ENCODE measurements at places on chromosomes 16 and 17.

GRCh38 chr17:74524653-74525464 is 6.4 kb downstream of the CD300LB start:
- no peak for DNase-seq

- no peak for DNase-seq
Measured at GRCh38 chr16:558298-559020, 1.7 kb upstream of the PRR35 start.

DNA sequence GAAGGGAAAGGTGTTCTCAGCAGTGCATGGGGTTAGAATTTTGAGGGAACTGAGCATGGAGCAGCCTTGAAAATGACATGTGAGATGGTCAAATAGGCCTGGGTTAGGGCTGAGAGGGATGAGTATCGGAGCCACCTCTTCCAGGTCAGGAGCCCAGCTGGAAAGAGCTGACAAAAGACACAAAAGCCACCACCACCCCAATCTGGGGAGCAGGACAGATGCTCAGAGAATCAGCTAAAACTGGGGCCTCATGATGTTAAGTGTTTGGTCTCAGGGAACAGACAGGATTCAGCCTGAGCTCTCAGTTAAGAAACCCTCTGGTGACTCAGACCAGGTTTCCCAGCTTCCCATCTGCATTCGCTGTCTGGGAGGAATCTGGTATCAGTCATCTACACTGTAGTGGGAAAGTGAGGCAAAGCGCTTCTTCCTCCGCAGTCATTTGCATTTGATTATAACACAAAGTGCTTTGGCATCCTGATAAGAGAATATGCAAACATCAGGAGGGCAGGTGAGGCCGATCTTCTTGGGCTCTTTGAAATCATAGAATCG is 2.6 kb downstream of the WNT9B start:
- DNase-seq, result no peak

- DNase-seq, result no peak
Measured at GRCh38 chr17:67229109-67229955, 15.7 kb downstream of the HELZ start.

DNA sequence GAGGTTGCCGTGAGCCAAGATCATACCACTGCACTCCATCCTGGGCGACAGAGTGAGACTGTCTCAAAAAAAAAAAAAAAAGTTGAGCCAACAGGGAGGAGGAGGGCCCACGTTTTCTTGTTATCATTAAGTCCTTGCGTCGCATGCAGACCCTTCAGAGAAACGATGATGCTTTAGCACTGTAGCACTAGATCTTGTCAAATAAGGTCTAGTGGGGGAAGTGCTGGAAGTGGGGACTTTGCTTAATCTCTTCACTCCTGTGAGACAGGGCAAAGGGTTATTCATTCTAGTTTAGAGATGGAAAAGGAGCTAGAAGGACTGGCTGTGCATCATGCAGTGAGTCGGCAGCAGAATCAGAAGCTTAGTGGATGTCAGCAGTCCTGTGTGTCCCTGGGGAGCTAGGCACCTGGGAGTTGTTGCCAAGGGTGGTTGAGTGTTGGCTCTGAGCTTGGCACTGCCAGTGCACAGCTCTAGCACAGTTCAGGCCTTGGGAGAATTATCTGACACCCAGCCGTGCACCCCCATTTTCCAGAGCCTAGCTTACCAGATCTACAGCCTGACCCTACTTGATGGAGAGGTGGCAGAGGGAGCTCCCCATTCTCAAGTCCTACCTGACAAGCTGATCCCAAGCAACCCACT is 33.4 kb upstream of the TBX2 start:
- no peak for DNase-seq

DNA sequence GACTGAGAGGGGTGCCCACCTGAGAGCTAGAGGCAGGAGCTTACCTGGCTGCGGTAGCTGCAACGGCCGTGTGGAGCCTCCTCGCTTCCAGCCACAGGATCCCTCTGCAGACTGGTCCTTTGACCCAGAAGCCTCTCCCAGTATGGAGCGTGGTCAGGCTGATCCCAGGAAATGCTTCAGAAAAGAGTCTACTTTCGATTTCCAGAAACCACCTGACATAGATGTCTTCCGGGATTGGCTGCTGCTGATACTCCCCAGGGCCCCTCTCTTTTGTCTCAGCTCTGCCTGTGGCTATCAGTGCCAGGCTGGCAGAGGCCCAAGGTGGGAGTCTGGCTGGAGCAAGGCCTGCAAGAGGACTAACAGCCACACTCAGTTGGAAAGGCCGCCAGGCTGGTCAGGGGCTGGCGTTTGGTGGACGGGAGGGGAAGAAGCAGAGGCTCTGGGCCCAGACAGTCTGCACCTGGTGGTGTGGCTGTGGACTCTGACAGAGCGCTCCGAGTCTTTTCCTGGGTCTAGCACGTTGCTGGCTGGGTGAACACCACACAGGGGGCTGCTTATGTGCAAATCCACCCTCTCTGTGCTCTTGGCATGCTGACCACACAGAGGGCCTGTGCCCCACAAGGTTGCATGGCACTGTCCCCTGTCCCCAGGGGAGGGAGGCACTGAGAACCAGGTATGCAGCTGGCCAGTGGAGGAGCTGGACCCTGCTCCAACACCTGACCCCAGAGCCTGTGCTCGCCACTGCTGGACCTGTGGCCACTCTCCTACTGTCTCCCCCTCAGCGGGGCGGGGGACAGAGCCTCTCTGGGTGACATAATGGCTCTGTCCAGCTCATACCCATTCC is at the start of gene LGALS3BP:
LGALS3BP (minus strand) TSS at position 144 of the 844 bp plus-strand sequence. CDS start 2,732 bp downstream, outside the sequence.
- DNase-seq, result peak; percentile 71

- no peak for DNase-seq
Measured at GRCh38 chr16:52783616-52784015, 236.7 kb upstream of the TOX3 start.

Data from hippocampal formation (tissue), 2 donors.